Choroid plexus epithelial cell (primary cell): ENCODE measurements at places on chromosomes 4 and X.

DNA sequence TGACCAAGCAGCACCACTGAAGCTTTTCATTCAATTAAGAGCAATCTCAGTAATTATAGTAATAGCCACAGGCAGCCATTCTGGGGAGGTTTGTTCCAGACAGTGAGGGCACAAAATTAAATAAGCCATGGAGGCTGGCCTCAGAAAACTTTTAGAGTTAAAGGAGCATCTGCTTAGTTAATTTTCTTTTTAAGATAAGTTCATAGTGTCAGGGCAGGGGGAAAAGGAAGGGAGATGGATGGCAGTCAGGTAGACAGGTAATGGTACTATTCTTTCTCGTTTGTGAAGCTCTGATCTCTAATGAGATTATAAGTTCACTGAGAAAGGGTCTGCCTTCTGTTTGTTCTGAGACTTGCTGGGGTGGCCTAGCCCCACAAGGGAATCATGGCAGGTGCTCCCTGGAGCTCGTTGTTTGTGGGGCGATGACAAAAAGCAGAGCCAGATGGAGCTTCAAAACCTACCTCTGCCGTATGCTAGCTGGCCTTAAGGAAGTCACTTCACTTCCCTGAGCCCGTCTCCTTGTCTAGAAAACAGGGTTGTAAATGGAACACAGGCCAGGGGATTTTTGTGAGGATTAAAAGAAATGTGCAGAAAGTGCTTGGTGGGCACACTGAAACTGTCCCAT is 44.6 kb upstream of the FGFBP2 start:
- no peak for DNase-seq

GRCh38 chr4:113637823-113638561 is 123.5 kb downstream of the CAMK2D start:
- DNase-seq: no peak

- DNase-seq: no peak
These were observed 12.2 kb downstream of the ASMTL start for GRCh38 chrX:1440506-1440905.

- DNase-seq: no peak
These were observed 171.6 kb upstream of the POU3F4 start for GRCh38 chrX:83336454-83336853.

DNA sequence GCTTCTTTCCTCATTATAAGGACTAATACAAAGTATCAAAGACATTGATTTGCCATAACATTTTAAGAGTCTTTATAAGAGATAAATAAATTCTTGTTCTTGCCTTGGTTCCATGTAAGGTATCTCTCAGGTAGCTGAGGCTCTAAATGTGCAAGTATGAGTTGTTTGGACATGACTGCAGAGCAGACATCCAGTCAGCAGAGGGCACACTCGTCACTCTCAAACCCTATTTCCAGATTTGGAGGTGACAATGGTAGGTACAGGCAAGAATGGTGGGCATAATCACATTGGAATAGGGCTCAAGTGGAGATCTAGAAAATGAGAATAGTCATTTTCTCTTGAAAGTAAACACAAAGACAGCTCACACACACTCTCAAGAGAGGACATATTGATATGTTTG is 133.3 kb upstream of the ZIC3 start:
- peak; percentile 52 for DNase-seq

GRCh38 chr4:8304827-8305695 is 35.5 kb downstream of the HTRA3 start:
- DNase-seq: peak; percentile 30

DNA sequence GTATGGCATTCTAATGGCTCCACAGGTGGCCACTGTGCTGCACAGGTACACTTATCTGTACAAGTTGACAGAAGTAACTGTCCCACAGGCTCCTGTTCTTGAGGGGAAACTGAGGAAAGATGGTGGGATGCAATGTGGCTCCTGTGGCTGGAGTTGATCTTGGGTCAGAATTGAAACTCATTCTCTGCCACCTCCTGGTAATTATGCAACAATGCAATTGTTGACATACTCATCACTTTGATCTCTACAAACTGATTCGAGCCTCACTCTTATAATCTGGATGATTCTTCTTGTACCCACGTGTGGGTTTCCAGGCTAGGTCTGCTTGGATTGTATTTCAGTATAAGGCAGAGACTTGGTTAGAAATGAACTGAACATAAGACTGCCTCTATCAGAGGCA is 148.8 kb downstream of the CCNG2 start:
- DNase-seq: no peak

- no peak for DNase-seq
These were observed 48.7 kb upstream of the TNIP3 start for GRCh38 chr4:121212806-121213205.

DNA sequence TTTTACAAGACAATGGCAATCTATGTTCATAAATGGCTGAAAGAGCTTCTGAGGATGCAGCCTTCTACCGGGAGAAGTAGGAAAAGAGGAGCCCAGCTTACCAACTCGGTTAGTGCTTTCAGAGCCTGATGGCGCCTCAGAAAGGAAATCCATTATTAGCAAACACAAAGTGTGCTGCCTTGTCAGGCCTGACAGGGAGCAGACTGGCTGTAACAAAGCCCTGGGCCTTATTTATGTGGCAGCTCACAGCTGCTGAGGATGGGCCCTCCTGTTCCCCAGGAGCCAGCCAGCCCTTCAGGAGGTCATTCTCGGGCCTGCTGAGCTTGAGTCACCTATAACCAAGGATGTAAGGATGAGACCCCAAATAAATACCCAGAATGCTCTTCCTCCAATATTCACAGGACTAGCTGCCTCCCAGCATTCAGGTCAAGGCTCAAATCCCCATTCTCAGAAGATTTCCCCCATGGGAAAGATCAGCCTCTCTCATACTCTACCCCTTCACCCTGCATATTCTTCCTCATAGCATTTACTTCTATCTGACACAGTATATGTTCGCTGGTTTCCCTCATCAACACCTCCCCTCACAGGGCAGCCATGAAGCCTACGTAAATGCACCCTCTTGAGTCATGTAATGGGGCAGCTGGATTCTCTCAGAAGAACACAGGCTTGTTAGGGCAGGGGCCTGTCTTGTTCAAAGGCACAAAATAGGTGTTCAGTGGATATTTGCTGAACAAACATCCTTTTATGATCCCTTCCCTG is 227.0 kb upstream of the RASGEF1B start:
- no peak for DNase-seq

- DNase-seq: no peak
These were observed 58.7 kb downstream of the TLL1 start for GRCh38 chr4:165931741-165932140.

DNA sequence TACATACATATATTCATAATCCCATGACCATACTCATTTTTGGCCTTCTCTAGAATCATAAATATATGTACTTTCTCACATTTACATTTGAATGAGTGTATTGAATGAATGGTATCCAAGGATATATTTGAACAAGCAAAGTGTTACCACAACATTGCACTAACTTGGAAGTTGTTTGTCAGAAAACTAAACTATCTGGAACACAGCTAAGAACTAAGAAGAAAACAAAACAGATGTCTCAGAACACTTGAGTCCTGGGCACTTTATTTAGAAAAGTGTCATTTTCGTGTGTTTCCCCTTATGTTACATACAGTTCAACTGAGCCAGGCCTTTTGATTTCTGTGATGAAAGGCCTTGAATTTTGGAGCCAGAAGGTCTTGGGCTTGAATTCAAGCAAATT is 466.7 kb upstream of the FAT1 start:
- DNase-seq: no peak

GRCh38 chr4:168388890-168389289 is 70.3 kb upstream of the DDX60 start:
- peak; percentile 47 for DNase-seq

- DNase-seq: no peak
These were observed 14.5 kb downstream of the CRMP1 start for GRCh38 chr4:5878359-5878758.

GRCh38 chrX:5646818-5647217 is 581.8 kb downstream of the NLGN4X start:
- no peak for DNase-seq

DNA sequence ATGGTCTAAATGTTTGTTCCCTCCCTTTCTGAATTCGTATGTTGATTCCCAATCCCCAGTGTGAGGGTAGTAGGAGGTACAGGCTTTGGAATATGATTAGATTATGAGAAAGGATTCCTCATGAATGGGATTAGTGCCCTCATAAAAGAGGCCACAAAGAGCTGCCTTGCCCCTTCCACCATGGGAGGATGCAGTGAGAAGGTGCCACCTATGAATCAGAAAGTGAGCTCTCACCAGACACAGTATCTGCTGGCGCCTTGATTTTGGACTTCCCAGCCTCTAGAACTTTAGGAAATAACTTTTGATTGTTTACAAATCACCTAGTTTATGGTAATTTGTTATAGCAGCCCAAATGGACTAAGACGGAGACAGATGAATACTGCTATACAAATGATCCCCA is 3.6 kb downstream of the ATP10D start:
- no peak for DNase-seq

DNA sequence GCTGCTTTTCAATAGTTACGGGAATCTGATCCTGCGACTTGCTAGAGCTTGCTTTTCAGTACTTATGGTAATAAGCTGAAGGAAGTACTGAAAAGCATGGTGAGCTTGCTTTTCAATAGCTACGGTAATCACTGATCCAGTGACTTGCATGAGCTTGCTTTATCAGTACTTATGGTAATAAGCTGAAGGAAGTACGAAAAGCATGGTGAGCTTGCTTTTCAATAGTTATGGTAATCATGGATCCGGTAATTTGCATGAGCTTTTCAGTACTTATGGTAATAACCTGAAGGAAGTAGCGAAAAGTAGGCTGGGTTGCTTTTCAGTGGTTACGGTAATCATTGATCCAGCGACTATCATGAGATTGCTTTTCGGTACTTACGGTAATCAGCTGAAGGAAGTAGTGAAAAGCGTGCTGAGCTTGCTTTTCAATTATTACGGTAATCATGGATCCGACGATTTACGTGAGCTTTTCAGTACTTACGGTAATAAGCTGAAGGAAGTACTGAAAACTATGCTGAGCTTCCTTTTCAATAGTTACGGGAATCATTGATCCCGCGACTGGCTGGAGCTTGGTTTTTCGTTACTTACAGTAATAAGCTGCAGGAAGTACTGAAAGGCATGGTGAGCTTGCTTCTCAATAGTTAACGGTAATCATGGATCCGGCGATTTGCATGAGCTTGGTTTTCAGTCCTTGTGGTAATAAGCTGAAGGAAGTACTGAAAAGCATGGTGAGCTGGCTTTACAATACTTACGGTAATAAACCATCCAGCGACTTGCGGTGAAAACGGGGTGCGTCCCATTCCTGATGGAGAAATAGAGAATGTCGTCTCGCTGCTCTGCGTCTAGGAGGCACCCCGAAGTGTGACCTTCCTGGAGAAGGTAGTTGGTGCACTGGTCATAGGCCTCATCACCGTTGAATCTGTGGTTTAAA is 6.5 kb downstream of the CRLF2 start:
- DNase-seq: peak; percentile 82

- DNase-seq: peak; percentile 37
These were observed 29.7 kb downstream of the EGF start for GRCh38 chr4:109942292-109942926.

DNA sequence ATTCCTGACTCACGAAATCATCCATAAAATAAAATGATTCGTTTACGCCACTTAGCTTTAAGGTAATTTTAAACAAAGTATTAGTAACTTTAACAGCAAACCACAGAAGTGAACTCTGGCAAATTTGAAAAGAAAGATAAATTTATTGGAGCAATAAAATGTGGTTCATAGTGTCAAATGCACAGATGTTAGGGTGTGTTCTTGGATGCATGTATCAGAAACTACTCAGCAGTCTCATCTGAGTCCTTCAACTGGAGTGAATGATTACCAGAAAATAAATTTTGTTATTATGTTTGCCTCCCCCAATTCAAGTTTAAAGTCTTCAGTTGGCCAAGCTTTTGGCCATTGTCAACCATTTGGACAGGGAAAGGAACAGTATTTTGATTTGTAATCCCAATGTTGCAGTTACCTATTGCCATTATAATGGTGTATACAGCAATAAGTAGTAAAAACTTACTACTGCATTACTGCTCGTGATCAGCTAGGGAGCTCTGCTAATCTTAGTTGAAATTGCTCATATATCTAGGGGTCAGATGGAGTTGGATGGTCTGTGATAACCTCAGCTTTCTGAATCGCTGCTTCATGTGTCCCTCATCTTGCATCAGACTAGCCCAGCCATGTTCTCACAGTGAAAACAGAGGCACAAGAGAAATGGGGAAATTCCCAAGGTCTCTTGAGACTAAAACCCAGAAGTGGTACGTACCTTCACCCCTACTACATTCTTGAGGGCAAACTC is 254.6 kb upstream of the KCNIP4 start:
- DNase-seq: peak; percentile 4

GRCh38 chr4:137528673-137529072 is 3.6 kb downstream of the PCDH18 start:
- no peak for DNase-seq

DNA sequence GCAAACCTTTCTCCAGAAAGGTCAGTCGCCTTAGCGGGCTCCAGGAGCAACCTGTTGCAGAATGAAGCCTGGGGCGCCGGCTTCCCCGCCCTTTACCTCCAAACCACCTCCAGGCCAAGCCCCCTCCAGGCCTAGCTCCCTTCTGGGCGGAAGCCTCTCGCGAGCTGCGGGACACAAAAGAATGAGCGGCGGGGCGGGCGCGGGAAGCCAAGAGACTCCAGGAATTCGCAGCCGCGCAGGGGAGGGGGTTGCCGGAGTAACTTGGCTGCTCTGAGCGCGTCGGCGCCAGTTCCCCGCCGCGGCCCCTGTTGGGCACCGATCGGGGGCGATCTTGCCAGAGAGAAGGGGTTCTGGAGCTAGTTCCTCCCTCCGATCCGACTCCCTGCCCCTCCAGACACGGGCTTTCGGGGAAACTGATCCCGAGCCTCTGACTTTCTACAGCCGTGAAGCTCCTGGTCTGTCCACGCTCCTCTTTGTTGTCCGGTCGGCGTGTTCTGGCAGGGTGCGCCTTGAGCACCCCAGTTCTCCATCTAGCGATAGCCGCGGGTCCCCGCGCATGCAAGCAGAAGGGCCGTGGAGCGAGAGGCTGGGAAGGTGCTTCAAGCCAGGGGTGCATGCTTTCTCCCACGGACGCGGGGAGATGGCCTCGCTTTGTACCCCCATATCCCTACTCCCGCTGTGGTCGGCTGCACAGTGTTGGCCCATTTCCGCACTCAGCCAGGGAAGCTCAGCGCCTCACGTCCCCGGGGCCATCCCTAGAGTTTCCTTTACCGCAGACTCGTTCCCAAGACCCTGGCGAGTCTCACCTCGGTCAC is 1.2 kb downstream of the PROM1 start:
- no peak for DNase-seq
